ENCODE measurements at places on chromosomes 4 and X.
A peak's percentile ranks its signal among the peaks of the same experiment; 100 is the strongest.

GRCh38 chr4:177547985-177548384 is 105.7 kb upstream of the AGA start:
- DNase-seq: no peak

DNA sequence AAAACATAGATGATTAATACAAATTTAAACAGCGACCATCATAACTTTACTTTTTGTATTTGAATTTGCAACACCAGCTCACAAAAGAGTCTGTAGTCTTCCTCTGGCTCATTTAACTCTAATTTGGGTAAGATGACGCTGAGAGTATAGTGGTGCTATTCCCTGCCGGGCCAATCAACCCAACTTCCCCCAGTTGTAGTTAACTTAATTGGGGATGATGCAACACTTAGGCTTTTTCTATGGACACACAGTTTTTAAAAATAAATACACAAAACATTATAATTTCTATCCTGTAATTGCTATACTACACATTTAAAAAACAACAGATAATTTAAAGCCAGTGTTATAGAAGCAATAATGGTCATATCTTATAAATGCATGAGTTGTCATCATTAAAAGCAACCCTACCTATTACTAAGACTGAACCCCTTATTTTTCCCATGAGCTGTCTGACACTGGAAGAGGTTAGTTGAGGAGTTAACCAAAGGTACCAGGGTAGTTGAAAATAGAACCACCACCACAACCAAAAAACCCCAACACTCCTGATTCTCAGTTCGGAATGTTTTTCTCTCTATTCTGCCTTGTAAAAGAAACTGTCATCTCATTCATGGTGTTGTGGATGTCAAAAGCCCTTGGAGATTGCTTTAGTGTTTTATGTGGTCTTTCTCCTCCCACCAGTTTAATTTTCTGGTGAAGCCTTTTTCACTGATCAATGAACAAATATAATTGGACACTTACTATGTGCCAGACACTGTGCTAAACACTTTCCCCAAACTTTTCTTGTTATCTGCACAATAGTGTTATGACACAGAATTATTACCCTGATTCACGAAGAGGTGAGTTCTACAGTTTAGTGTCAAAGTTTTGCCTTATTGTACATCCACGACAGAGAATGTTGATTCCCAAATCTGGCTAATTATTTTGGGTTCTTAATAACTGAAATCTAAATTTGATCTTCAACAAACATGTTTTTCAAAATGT is 61.5 kb upstream of the RAPGEF2 start:
- no peak for DNase-seq

- peak; percentile 71 for DNase-seq
Measured at GRCh38 chr4:144174401-144175067, 34.0 kb upstream of the GYPA start.

DNA sequence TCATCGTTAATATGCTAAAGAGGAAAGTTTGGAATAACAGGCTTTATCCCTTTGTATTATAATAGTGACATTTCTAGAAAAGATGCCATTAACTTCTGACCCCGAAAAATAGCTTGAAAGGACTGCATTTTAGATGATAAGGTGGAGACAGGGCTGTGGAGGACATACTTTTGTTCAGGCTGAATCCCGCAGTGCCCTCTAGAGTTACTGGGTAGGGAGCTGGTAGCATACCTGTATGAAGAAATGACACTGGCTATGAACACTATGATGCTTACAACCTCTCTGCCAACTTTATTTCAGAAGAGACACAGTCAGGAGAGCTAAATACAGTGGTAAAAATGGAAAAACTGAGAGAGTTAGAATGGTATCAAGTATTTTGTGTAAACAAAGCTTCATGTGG is 8.1 kb downstream of the IL1RAPL1 start:
- no peak for DNase-seq

GRCh38 chr4:24751926-24752539 is 43.3 kb upstream of the SOD3 start:
- no peak for DNase-seq

- peak; percentile 19 for DNase-seq
Measured at GRCh38 chrX:20530406-20530921, 263.8 kb upstream of the RPS6KA3 start.
